Liver (tissue), 10 donors: ENCODE measurements at places on chromosomes 1 and 21. TPM values are rescaled to one million over a fixed set of nuclear protein-coding genes. Genes with fewer than 3 reads are reported as not detected.

DNA sequence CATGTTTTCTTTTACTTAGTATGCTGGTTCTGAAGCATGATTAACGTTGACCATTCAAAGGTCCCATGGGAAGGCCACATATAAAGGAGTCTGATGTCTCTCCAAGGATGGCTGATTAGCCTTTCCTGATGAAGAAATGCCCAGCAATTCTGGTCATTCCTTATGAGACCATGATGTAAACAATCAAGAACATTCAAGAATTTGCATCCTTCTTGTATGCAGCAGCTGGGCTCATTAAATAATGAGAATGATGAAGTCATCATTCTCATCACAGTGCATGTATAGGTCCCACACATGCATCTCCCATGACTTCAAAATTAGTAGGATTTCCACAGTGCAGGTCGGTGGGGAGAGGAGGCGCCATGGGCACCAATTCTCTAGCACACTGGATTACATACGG lies 85.4 kb downstream of the APP start:
- DNase-seq: no peak
- H3K27me3 ChIP-seq: no peaks in the 10 kb centered on the region

- no peak overlapping the region for H3K4me3 ChIP-seq
- H3K4me1 ChIP-seq: no peaks in the 10 kb centered on the region
- DNase-seq: no peak
Observed at GRCh38 chr1:96992871-96993270, 271.3 kb downstream of the PTBP2 start.

DNA sequence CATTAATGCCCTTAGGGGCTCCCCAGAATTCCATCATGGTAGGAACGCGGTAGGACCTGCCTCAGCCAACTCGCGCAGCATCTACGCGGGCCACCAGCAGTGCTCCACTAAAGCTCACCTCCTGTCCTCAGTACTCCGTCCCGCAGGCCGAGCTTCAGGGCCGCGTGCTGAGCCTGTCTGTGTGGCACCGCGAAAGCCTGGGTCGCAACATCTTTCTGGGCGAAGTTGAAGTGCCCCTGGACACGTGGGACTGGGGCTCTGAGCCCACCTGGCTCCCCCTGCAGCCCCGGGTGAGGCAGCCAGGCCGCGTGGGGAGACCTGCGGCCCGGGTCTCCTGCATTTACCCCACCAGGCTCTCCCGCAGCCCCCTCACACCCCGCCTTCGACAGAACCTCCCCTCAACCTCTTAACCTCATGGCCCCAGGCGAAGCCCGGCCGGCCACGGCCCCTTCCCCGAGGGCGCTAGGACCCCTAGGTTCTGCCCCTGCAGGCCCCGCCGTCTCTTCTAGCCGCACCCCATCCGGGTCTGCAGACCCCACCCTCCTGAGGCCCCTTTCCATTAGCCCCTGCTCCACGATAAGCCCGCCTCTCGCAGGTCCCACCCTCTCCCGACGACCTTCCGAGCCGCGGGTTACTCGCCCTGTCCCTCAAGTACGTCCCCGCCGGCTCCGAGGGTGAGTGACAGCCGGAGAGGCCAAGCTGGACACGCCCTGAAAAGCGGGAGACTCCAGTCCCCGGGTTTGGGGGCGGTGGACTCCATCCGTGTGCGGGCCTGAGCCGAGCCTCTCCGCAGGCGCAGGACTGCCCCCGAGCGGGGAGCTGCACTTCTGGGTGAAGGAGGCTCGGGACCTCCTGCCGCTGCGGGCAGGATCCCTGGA lies 9.1 kb downstream of the SYTL1 start:
- H3K36me3 ChIP-seq: no peaks in the 10 kb centered on the region
- no peak for DNase-seq
- H3K4me1 ChIP-seq: peaks cover 10% of the 10 kb centered on the region
- H3K27me3 ChIP-seq: no peaks in the 10 kb centered on the region

- H3K27ac ChIP-seq: no peak overlapping the region
- H3K4me3 ChIP-seq: no peak overlapping the region
- no peak for DNase-seq
- no peaks in the 10 kb centered on the region for H3K36me3 ChIP-seq
Observed at GRCh38 chr1:24888971-24889676, 41.0 kb downstream of the RUNX3 start.

DNA sequence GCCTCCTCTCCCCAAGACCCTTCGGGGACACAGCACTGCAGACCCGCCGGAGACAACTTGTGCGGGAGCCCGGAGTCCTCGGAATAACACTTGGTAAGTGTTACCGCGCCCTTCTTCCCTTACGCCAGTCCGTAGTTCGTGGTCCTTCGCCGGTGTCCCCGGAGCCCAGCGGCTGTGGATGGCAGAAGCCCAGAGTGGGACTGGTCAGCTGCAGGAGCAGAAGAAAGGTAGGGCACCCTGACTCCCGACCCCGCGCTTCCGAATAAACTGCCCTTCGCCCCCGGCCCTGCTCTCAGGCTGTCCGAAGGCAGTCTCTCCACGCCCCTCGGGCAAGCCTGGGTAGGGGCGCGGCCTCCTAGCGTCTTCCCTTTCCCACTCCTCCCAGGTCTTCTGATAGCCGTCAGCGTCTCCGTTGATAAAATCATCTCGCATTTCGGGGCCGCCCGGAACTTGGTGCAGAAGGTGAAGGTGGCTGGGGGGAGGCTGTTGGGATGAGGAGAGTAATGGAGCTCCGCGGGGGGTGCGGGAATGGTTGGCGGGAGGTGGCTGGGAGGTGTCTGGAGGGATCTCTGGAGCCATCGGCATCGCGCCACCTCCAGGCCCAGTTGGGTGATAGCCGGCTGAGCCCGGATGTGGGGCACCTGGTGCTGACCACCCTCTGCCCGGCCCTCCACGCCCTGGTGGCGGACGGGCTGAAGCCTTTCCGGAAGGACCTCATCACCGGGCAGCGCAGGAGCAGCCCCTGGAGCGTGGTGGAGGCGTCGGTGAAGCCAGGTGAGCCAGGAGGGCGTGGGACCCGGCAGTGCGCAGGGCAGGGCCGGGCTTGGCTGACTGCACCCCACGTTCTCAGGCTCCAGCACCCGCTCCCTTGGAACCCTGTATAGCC lies 4.3 kb downstream of the RUSC1 start:
- H3K27ac ChIP-seq: peak overlapping the region; percentile 93
- H3K36me3 ChIP-seq: peaks cover under 1% of the 10 kb centered on the region
- H3K27me3 ChIP-seq: no peaks in the 10 kb centered on the region

DNA sequence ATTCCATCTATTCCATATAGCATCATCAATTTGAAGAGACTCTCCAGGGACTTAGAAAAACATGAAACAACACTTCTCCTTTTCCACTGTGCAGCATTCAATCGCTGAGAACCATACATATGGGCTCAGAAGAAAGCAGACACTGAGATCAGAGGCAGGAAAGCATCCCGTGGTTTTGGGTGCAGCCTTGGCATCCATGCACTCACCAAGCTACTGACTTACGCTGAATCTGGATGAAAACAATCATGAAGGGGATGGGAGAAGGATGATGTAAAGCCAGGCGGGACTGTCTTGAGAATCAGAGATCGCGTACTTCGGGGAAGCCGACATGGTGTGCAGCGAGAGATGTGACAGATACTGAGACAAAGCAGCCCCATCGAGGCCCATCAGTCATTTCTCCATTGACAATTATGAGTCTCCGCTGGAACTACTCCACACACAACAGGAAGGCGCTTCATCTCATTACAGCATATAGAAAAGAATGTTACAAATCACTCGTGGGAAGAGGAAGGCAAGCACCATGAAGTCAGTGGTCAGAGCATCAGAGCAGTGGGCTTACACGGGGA lies 2.3 kb upstream of the TIAM1 start:
- no peak overlapping the region for H3K4me3 ChIP-seq
- DNase-seq: no peak
- H3K27me3 ChIP-seq: no peaks in the 10 kb centered on the region
- H3K27ac ChIP-seq: no peak overlapping the region

DNA sequence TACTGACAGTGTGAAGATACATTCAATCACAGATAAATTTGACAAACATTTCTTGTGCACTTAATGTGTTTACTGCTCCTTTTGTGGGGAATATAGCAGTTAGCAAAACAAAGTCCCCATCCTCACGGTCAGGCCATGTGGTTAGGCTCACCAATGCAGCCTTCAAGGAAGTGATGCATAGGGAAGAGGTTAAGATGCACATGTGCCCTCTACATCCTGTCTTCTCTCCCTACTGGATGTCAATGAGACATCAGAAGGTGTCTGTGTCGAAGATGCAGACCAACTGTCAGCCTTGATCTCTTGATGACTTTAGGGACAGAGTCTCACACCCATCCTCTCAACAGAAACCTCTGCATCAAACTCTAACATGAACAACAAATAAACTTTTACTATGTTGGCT lies 78.7 kb downstream of the FH start:
- no peaks in the 10 kb centered on the region for H3K4me1 ChIP-seq
- DNase-seq: no peak
- H3K4me3 ChIP-seq: no peak overlapping the region
- no peak overlapping the region for H3K27ac ChIP-seq
- no peaks in the 10 kb centered on the region for H3K36me3 ChIP-seq

GRCh38 chr21:17552410-17552809 lies 39.6 kb downstream of the CXADR start:
- no peak overlapping the region for H3K27ac ChIP-seq
- no peak for DNase-seq
- no peak overlapping the region for H3K4me3 ChIP-seq
- no peaks in the 10 kb centered on the region for H3K36me3 ChIP-seq
- no peaks in the 10 kb centered on the region for H3K27me3 ChIP-seq

- DNase-seq: no peak
- no peaks in the 10 kb centered on the region for H3K27me3 ChIP-seq
- H3K36me3 ChIP-seq: no peaks in the 10 kb centered on the region
- no peak overlapping the region for H3K27ac ChIP-seq
Observed at GRCh38 chr1:51572365-51572764, 44.5 kb upstream of the OSBPL9 start.

GRCh38 chr1:173988068-173988467 lies 34.1 kb downstream of the RC3H1 start:
- no peak for DNase-seq
- no peaks in the 10 kb centered on the region for H3K27me3 ChIP-seq
- H3K4me3 ChIP-seq: no peak overlapping the region
- no peaks in the 10 kb centered on the region for H3K4me1 ChIP-seq

DNA sequence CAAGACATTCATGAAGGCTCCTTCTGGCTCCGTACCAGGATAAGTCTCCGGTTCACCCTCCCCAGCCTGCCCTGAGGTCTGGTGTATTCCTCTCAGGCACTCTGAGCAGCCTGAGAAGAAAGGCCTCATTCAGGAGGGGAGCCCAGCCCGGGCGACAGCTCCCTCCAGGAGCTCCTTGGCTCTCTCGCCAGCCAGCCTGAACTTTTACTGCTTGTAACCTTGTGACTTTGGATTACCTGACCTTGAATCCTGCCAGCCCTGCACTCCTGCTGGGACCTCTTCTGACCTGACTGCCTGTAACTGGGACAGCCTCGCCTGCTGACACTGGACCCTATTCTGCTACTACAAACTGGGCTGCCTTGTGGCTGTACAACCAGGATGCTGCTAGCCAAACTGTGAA lies 65.8 kb downstream of the CD34 start:
- H3K4me1 ChIP-seq: peaks cover 4% of the 10 kb centered on the region
- no peak for DNase-seq
- no peaks in the 10 kb centered on the region for H3K27me3 ChIP-seq
- no peaks in the 10 kb centered on the region for H3K36me3 ChIP-seq
- H3K27ac ChIP-seq: no peak overlapping the region
- H3K4me3 ChIP-seq: no peak overlapping the region

DNA sequence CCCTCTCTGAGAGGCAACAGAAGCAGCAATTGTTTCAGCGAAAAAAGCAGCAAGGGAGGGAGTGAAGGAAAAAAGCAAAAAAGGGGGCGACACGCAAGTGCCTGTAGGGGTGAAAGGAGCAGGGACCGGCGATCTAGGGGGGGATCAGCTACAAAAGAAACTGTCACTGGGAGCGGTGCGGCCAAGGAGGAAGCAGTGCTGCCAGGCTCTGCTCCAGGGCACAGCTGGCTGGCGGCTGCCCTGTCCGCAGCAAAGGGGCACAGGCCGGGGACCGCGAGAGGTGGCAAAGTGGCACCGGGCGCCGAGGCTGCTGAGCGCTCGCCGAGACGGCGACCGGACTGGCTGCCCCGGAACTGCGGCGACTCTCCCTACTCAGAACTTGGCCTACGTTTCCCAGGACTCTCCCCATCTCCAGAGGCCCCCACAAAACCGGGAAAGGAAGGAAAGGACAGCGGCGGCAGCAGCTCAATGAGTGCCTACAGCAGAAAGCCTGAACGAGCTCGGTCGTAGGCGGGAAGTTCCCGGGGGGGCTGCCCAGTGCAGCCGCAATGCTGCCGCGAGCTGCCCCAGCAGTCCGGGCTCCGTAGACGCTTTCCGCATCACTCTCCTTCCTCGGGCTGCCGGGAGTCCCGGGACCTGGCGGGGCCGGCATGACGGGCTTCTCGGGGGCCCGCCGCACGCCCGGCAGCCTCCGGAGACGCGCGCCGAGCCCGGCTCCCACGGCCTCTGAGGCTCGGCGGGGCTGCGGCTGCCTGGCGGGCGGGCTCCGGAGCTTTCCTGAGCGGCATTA lies 1.0 kb upstream of the CDKN2C start:
- no peaks in the 10 kb centered on the region for H3K36me3 ChIP-seq
- no peaks in the 10 kb centered on the region for H3K27me3 ChIP-seq
- DNase-seq: peak; percentile 58
- H3K27ac ChIP-seq: peak overlapping the region; percentile 93
- H3K4me1 ChIP-seq: peaks cover 2% of the 10 kb centered on the region

- H3K27me3 ChIP-seq: no peaks in the 10 kb centered on the region
- DNase-seq: no peak
- peak overlapping the region; percentile 72 for H3K27ac ChIP-seq
- H3K36me3 ChIP-seq: peaks cover 9% of the 10 kb centered on the region
Observed at GRCh38 chr1:116389013-116389412, 16.0 kb downstream of the ATP1A1 start.

- H3K4me1 ChIP-seq: no peaks in the 10 kb centered on the region
- no peak for DNase-seq
Observed at GRCh38 chr1:231612393-231613089, 14.0 kb upstream of the DISC1 start.

CRP gene
- 13,117 TPM for polyA plus RNA-seq

PYHIN1 gene
- polyA plus RNA-seq: 0.32 TPM

C1orf53 gene
- 10.4 TPM for polyA plus RNA-seq

TNN gene
- 0.27 TPM for polyA plus RNA-seq

FAM3B gene
- 0.72 TPM for polyA plus RNA-seq

S100A1 gene
- 0.21 TPM for polyA plus RNA-seq

FNBP1L gene
- 7.1 TPM for polyA plus RNA-seq

SEMA4A gene
- polyA plus RNA-seq: 1.2 TPM

TRAF5 gene
- polyA plus RNA-seq: 0.74 TPM

ERMAP gene
- polyA plus RNA-seq: 3.9 TPM

BRINP2 gene
- 0.61 TPM for polyA plus RNA-seq

NHLH2 gene
- not detected for polyA plus RNA-seq

SLFNL1 gene
- 0.68 TPM for polyA plus RNA-seq

BRDT gene
- not detected for polyA plus RNA-seq

AMPD1 gene
- polyA plus RNA-seq: 0.03 TPM
